ENCODE measurements at places on chromosomes 11 and 22.

DNA sequence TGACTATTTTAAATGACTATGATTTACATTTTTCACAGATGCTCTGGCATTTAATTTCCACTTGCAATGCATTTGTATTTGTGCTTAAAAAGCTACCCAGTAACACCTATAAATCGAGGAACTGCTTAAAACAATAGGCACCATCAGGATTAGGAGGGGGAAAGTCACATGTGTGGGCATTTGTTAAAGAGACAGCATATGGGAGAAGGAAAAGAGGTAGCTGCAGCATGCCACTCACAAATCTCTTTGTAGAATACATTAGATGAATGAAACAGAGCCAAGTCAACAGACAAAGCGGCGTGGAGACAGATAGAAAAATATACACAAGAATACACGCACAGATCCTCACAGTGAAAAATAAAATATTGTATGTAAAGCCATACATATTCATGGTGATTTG, 228.0 kb downstream of the CADM1 start:
- DNase-seq = no peak

DNA sequence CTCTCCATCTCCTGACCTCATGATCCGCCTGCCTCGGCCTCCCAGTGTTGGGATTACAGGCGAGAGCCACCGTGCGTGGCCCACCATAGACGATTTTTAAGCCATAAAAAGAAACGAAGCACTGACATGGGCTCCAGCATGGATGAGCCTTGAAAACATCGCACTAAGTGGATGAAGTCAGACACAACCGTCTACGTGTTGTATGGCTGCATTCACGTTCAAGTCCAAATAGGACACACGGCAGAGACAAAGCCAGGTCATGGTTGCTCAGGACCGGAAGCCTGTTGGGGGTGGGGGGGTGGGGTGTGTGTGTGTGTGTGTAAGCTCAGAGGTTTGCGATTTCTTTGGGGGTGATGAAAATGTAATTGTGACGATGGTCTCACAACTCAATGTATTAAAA, 10.0 kb downstream of the RRP7A start:
- no peak for DNase-seq

DNA sequence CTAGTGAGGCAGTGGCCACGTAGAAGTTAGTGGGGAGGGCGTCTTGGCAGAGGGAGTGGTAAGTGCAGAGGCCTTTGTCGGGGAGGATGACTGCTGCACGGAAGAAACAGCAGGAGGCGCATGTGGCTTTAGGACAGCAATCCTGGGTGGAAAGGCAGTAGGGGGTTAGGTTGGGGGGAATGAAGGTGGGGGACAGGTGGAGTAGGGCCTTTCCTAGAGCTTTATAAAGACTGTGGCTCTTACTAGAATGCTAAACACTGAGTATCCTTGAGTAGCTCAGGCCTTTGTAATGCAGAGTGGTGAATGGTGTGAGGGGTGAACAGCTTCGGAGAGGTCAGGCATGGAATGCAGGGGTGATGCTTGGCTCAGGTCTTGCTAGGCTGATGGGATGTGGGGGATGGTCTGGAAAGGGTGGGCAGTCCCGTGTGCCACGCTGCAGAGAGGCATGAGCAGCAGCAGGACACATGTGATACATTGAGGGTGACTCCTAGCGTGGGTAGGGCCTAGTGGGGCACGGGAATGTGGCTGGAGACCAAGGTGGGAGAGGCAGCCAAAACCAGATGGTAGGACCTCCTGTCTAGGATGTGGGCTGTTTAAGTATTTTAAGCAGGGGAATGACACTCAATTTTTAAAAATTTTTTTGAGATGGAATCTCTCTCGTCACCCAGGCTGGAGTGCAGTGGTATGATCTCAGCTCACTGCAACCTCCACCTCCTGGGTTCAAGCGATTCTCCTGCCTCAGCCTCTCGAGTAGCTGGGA, 19.2 kb downstream of the AP2A2 start:
- no peak for DNase-seq

DNA sequence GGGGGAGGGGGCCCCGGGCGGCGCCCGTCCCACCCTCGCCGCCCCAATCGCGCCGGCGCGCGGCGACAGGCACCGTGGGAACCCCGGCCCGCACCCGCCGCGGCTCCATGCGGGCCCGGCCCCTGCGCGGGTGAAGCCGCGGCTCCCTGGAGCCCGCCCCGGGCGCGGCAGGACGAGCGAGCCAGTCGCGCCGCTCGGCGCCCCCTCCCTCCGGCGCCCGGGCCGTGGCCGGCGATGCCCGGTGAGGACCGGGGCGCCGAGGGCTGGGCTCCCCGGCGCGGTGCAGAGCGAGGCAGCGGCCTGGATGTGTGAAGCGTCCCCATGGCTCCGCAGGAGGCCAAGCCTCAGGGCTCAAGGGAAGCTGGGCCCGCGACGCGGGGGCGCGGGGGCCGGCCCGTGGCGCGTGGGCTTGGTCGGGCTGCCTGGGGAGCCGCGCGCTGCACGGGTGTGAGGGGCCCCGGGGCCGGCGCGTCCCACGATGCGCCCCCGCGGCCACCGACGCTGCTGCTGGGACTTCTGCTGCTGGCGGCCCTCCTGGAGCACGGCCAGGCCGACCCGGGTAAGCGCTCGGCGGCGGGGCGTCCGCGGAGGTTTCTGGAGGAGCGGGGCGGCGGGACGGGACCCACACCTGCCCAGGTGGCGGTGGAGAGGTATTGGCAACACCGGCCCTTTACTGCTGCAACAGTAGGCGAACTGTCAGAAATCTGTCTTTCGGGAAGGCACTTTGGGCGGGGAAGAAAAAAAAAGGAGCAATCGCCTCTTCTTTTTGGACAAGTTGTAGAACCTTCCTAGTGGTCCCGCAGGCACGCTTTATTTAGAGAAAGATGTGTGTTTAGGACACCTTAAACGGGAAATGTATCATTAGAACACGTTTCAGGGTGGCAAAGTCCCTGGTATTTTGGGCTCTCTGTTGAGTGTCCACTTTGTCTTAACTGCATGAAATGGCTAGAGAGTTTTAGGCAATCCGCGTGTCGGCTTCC, 119.4 kb downstream of the HIPK3 start:
- DNase-seq = no peak

DNA sequence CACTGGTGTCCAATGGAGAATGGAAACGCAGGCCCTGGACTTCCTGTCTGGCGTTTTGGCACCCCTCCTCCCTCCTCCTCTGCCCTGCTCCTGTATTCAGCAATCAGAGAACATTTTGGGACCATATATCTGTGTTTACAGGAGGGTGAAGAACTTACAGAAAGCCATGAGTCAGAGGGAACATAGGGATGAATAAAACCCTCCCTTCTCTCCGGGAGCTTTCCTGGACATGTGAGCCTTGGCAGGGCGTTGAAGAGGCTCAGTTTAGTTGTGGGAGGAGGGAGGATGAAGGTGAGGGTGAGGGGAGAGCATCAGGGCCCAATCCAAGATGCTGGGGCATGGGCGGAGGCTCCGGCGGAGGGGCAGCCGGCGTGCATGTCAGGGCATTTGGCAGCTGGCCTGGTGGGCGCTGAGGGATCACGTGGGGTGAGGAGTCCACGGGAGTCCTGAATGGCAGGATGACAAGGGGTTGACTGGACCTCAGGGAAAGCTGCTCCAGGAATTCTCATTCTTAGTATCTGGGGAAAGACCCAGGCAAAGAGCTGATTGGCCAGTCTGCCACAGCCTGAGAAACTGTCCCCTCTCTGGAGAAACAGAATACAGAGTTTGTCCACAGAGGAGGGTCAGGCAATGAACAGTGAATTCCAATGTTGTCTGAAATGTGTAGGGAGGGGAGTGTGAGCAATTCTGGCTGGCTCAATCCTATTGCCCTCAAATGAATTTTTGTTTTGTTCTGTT, 28.9 kb downstream of the MICAL2 start:
- no peak for DNase-seq

GRCh38 chr11:107006076-107006833, 12.0 kb downstream of the GUCY1A2 start:
- no peak for DNase-seq

GRCh38 chr11:44333271-44334218, 23.6 kb upstream of the ALX4 start:
- no peak for DNase-seq

DNA sequence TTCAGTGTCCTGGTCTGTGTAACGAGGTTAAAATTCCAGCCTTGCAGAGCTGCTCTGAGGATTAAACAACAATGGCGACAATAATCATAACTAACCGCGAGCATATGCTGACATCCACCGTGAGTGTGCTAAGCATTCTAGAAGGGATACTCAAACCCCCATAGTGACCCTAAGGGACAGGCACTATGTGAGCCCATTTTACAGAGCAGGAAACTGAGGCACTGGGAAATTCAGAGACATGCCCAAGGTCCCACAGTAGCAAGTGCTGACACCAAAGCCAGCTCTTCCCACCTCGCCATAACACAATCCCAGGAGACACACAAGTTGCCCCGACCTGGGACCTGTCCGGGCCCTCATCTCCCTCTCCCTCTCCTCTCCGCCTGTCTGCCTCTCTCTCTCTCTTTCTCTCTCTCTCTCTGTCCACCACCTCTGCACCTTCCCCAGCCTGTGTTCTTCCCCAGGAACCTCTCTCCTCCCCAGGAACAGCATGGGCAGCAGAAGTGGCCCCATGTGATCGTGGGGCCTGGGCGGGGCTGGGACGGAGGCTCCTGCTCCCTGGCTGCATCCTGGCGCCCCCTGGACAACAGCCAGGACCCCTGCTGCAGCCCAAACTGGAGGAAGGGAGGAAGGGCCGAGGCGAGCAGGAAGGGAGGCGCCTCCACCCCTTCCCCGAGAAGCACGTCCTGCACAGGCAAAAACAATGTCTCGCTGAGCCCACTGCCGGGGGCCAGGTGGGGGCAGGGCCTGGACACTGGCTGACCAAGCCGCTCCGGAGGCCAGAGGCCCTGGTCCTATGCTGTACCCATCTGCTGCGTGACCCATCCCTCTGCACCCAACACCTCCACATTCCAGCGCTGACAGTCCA, 14.8 kb upstream of the MFNG start:
- no peak for DNase-seq

DNA sequence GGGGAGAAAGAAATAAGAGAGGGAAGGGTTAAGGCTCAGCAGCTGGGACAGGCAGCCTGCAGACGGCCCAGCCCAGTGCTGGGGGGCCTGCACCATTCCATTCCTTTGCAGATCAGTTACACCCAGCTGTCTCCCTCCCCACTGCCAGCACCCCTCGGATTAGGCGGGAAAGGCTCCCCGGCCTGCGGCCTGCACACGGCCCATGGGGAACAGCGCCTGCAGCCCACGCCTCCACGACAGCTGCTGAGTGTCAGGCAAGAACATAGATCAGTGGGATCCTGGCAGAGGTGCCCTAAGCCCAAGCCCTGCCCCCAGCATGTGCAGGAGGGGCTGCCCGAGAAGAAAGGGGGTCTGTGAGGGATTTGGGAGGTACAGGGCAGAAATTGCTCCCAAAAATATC, 65.8 kb upstream of the MYOD1 start:
- no peak for DNase-seq

- no peak for DNase-seq
Measured at GRCh38 chr22:19959587-19960490, 18.2 kb upstream of the TXNRD2 start.

DNA sequence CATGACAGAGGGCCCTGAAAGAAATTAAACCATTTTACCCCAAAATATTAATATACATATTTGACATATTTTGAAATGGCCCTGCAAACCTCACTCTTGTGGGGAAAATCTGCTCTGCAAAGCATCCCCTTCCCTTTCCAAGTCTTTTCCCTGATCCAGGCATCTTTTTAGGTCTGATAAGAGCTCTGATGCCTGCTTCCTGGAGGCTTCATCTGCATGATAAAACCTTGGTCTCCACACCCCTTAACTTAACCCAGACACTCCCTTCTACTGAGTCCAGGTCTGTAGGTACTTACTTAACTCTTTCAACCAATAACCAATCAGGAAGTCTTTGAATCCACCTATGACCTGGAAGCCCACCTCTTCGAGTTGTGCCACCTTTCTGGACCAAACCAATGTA, 1.8 kb upstream of the LGALS12 start:
- DNase-seq = no peak

DNA sequence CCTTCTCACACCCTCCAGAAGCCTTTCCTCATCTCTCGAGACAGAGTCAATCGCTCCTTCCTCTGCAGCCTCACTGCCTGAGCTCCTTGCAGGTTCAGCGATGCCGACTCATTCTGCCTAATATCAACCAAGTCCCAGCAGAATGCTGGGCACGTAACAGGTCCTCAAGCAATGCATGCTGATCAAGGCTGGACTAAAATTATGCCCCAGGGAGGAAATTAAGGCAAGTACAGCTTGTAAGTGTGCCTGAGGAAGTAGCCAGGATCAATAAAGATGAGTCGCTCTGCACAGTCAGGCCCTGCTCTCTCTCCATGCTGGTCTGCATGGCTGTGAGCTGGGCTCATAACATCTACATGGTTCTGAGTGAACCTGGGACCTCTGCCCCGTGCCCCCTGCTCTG, 25.6 kb upstream of the NRIP3 start:
- no peak for DNase-seq

GRCh38 chr11:134519788-134520187, 107.7 kb upstream of the B3GAT1 start:
- DNase-seq = no peak

DNA sequence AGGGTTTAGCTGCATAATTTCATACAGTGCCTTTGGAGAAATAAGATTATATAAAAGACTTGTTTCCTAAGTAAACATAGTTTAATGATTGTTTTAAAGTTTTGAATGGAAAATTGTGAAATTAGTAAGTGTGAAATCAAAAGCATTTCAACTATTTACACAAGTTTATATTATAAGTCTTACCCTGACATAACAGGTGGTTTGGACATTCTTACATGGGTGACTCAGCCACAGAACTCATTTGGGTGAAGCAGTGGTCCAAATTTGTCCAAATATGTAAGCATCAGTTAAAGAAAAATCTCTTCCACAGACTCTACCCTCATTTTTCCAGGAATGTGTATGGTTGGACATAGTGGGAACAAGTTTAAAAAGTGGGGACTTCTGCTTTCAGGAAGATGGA, 68.0 kb downstream of the USP47 start:
- no peak for DNase-seq

DNA sequence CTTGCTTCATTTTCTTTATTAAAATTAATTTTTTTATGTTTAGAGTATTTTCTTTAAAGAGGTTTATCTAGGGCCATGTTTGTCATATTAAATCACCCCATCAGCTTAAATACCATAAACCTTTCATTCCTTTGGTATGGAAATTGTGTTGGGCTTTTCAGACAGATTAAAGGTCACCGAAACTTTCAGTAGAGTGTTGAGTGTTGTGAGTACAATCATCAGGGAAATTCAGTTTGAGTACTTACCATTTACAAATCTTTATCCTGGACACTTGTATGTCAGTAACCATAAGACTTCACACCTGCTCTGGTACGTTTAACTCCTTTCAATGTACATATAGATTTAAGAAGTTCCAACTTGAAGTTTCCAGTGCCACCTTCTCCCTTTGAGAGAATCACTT, 12.0 kb downstream of the PRMT3 start:
- DNase-seq = no peak

DNA sequence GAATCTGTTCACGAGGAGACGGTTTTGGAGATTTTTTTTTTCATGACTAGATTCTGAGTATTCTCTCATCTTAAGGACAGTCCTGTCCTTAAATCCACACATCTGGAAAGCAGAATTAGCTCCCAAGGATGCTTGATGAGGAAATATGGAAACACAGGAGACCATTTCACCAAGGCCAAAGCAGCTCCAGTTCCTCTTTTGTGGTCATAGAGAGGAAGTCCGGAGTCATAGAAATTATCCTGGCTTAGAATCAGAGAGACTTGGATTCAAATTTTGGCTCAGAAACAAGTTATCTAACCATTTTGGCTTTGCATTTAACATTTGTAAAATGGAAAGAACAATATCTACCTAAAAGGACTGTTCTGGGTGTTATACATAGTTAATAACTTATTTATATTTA, 7.3 kb upstream of the TEAD1 start:
- no peak for DNase-seq

Measured in activated T-helper 1 cell treated with anti-CD3 and anti-CD28 coated beads, Interleukin-2, amount 50 U/mL, for 16 hours (primary cell).